ENCODE measurements at places on chromosomes 13 and 19. TPM values are rescaled to one million over a fixed set of nuclear protein-coding genes. Genes with fewer than 3 reads are reported as not detected.

ZNF135 gene
- 10.0 TPM for total RNA-seq

UCHL3 gene
- total RNA-seq, result 35.7 TPM

TMEM86B gene
- total RNA-seq, result 3.6 TPM

CACNG7 gene
- not detected for total RNA-seq

MCEMP1 gene
- total RNA-seq, result not detected

ZNF726 gene
- total RNA-seq, result 2.5 TPM

SPTBN4 gene
- total RNA-seq, result 5.0 TPM

GRCh38 chr13:33195693-33196464, 89.7 kb downstream of the STARD13 start:
- no peak for DNase-seq

GRCh38 chr13:99355267-99356011, 48.2 kb upstream of the GPR183 start:
- DNase-seq, result no peak

DNA sequence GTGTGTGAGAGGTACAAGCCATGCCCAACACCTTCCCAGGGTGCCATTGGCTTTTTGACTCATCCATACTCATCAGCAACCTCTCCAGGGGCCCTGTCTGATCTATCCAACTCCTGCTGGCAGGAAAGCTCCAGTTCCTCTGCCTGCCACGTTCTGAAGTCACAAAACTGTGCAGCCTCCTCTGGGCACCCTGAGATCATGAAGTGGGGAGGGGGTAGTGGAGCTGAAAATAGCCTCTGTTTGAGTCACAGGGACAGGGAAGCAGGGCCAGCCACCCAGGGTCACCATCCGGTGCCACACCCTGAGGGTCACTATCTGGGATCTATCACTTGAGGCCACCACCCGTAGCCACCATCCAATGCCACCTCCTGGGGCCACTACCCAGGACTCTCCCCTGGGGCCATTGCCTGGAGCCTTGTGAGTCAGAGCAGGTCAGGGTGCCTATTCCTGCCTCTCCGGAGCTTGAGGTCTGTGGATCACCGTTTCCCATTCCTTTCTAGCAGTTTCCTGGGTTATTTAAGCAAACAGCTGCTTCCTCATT, 172.1 kb downstream of the NUFIP1 start:
- DNase-seq, result no peak

GRCh38 chr19:51789061-51789795, 5.7 kb upstream of the FPR3 start:
- DNase-seq, result no peak

DNA sequence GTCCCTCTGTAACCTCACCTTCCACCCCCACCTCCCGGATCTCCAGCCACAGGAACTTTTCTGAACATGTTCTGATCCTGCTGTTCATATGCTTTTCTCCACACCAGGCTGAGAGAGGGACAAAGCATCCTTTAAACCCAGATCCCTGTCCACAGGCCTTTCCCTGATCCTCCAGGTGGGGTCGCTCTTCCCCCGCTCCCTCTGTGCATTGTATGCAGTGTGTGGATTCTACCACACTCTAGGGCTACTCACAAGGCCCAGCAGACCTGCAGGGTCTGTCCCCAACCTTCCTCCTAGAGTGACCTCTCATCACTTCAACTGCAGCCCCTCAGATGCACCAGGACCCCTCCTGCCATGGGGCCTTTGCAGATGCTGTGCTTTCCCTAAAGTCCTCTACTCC, 1200.6 kb downstream of the UQCRFS1 start:
- no peak for DNase-seq

GRCh38 chr19:14972676-14973075, 7.0 kb downstream of the SLC1A6 start:
- DNase-seq, result no peak

GRCh38 chr13:36606060-36606459, 67.8 kb upstream of the SERTM1 start:
- no peak for DNase-seq

DNA sequence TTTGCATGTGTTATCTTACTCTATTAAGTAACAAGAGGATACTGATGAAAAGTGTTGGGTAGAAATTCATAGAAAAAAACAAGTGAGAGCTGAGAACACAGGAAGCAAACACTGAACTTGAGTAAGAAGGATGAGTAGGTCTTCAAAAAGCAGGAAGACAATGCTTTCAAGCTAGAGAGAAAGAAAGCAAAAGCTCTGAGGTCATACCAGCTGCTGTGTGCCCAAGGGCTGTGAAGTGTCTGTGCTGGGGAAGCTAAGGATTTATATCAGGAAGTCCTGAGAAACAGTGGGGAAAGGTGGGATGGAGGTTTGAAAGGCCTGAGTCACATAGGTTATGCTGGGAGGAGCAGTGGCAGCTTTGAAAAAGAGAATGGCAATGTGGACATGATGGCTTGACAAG, 145.5 kb upstream of the MAB21L1 start:
- no peak for DNase-seq

DNA sequence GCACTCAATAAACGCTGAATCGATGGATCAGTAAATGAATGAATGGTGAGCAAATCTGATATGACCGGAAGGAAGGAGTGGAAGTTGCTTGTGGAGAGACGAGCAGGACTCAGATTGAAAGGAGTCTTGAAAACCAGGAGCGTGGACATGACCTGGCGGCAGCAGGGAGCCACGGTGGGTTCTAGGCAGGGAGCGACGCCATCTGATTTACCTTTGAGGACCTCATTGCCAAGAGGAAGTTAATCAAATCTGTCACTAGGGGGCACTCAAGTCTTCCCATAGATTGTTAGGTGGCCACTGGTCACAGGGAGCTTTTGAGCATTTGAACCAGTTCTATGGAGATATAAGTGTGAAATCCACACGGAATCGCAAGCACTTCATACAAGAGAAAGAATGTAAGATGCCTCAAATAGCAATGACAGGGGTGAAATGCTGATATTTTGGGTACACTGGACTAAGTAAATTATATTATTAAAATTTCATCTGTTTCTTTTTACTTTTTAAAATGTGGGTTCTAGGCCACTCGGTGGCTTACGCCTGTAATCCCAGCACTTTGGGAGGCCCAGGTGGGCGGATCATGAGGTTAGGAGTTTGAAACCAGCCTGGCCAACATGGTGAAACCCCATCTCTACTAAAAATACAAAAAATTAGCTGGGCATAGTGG, 9.2 kb upstream of the FBN3 start:
- peak; percentile 74 for DNase-seq

GRCh38 chr19:46678110-46678732, 17.2 kb upstream of the DACT3 start:
- DNase-seq, result no peak

All from sigmoid colon (tissue), 7 donors.